Immature natural killer cell (primary cell): ENCODE measurements at places on chromosomes 2 and 18. TPM values are rescaled to one million over a fixed set of nuclear protein-coding genes. Genes with fewer than 3 reads are reported as not detected.

- no peak for DNase-seq
- no peaks in the 10 kb centered on the region for H3K4me1 ChIP-seq
- H3K4me3 ChIP-seq: no peak overlapping the region
These were observed 427.7 kb upstream of the HS6ST1 start for GRCh38 chr2:128746356-128746755.

GRCh38 chr2:169119851-169120250 is 50.5 kb downstream of the DHRS9 start:
- DNase-seq: no peak
- no peaks in the 10 kb centered on the region for H3K36me3 ChIP-seq
- H3K27ac ChIP-seq: no peak overlapping the region
- H3K4me1 ChIP-seq: no peaks in the 10 kb centered on the region

GRCh38 chr2:55839182-55839819 is 84.3 kb downstream of the EFEMP1 start:
- no peaks in the 10 kb centered on the region for H3K4me1 ChIP-seq
- H3K36me3 ChIP-seq: no peaks in the 10 kb centered on the region
- no peak overlapping the region for H3K4me3 ChIP-seq
- no peak overlapping the region for H3K27ac ChIP-seq
- peaks cover 2% of the 10 kb centered on the region for H3K27me3 ChIP-seq
- no peak for DNase-seq

DNA sequence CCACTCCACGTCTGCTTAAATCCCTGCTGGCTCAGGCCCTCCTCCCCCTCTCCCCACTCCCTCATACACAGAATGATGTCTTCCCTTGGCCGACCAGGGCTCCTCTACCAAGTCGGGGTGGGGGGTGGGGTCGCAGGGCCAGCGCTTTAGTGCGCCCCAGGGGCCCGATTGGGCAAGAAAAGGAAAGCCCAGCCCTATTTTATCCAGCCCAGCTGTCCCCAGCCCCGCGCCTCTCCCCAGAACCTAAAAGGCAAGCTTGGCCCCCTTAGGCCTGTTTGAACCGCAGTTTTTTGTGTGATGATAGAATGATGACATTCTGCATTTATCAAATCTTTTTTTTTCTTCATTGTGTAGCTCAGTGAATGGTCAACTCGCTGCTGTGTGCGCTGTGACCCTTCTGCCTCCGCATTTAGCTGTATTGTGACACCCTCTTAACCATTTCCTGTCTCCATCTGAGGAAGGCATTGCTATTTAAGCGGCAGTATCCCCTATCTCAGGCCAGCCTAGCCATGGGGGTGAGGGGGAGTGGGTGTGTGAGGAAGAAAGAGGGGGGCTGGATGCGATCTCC is 231.4 kb downstream of the HAUS1 start:
- peaks cover 69% of the 10 kb centered on the region for H3K4me1 ChIP-seq
- peak; percentile 71 for DNase-seq
- peak overlapping the region; percentile 97 for H3K4me3 ChIP-seq
- peaks cover 10% of the 10 kb centered on the region for H3K27me3 ChIP-seq

- no peak for DNase-seq
- no peak overlapping the region for H3K27ac ChIP-seq
- peaks cover 2% of the 10 kb centered on the region for H3K27me3 ChIP-seq
These were observed 288.9 kb upstream of the ETAA1 start for GRCh38 chr2:67108231-67108630.

DNA sequence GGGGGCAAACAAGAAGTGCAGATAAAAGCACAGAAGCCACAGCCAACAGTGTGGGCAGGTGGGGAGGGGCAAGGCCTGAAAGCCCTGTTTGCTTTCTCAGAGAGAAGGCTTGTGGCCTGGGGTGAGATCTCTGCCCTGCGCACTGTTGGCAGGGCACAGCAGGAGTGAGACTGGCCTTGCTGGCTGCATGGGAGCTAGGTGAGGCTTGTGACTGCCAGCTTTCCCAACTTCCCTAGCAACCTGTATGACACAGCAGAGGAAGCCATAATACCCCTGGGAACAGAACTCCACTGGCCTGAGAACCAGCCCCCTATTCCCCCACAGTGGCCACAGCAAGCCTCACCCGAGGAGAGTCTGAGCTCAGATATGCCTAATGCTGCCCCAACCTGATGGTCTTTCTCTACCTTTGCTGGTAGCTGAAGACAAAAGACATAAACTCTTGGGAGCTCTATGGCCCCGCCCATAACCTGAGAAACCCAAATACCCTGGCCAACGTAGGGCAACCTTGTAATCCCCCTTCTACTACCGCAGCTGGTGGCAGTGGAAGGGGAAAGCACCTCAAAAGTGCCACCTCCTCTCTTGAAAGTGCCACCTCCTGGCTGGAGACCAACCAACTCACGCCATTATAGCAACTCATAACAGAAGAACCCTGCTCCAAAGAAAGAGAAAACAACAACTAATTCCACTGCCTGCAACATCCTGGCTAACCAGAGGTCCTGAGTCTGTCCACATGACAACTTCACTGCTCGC is 44.4 kb downstream of the LCT start:
- peak overlapping the region; percentile 60 for H3K27ac ChIP-seq
- DNase-seq: peak; percentile 18
- H3K4me3 ChIP-seq: no peak overlapping the region
- H3K4me1 ChIP-seq: peaks cover 13% of the 10 kb centered on the region
- no peaks in the 10 kb centered on the region for H3K27me3 ChIP-seq

DNA sequence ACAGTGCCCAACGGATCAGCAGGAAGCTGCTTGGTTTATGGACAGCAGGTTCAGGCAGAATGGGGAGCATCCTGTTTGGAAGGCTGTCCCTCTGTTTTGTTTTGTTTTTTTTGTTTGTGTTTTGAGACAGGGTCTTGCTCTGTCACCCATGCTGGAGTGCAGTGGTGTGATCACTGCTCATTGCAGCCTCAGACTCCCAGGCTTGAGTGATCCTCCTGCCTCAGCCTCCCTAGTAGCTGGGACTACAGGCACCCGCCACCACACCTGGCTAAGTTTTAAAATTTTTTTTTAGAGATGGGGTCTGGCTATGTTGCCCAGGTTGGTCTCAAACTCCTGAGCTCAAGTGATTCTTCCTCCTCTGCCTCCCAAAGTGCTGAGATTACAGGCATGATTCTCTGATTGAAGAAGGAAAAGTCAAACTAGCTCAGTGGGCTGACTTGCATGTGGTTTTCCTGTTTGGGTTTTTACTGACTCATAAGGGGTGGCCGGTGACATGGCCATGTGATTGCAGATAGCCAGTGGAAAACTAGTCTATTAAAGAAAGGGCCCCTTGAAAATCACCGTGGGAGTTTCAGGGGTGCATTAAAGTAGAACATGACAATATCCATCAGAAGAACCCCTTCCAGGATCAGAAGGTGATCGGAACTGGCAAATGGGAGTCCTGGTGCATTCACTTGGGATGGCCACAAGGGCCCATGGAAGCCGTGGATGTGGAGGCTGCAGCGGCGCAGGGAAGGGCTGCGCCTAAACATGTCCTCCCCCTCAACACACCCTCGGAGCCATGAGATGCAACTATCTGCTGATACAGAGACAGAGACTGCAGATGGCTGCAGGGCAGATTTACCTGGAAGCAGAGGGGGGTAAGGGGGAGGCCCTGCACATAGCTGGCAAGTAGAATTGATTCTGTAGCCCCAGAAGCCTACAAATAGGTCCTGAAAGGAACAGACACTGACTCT is 26.5 kb downstream of the AQP12B start:
- peak; percentile 58 for DNase-seq
- peak overlapping the region; percentile 21 for H3K27ac ChIP-seq
- no peaks in the 10 kb centered on the region for H3K27me3 ChIP-seq
- H3K4me1 ChIP-seq: peaks cover 23% of the 10 kb centered on the region
- peak overlapping the region; percentile 62 for H3K4me3 ChIP-seq

DNA sequence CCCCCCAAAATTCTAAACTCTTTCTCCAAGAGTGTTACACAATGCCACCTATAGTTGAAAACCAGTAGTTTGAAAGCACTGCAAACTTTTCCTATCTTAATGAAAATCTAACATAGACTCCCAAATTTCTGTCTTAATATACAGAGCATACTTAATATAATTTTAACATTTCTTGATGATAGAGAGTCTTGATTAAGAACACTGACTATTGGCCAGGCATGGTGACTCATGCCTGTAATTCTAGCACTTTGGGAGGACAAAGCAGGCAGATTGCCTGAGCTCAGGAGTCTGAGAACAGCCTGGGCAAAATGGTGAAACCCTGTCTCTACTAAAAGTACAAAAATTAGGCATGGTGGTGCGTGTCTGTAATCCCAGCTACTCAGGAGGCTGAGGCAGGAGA is 34.2 kb downstream of the ASXL2 start:
- peaks cover 5% of the 10 kb centered on the region for H3K4me1 ChIP-seq
- no peak for DNase-seq
- no peaks in the 10 kb centered on the region for H3K27me3 ChIP-seq

- no peak for DNase-seq
- no peaks in the 10 kb centered on the region for H3K4me1 ChIP-seq
- H3K36me3 ChIP-seq: no peaks in the 10 kb centered on the region
- no peaks in the 10 kb centered on the region for H3K27me3 ChIP-seq
These were observed 505.9 kb downstream of the ERBB4 start for GRCh38 chr2:212032536-212033219.

GRCh38 chr2:19796035-19796695 is 105.6 kb downstream of the TTC32 start:
- peaks cover 5% of the 10 kb centered on the region for H3K27me3 ChIP-seq
- DNase-seq: no peak
- no peak overlapping the region for H3K27ac ChIP-seq
- no peak overlapping the region for H3K4me3 ChIP-seq

- no peak for DNase-seq
- H3K27me3 ChIP-seq: no peaks in the 10 kb centered on the region
- peak overlapping the region; percentile 16 for H3K27ac ChIP-seq
- H3K4me1 ChIP-seq: no peaks in the 10 kb centered on the region
- H3K4me3 ChIP-seq: no peak overlapping the region
These were observed 19.3 kb downstream of the CCT7 start for GRCh38 chr2:73253400-73253799.

DNA sequence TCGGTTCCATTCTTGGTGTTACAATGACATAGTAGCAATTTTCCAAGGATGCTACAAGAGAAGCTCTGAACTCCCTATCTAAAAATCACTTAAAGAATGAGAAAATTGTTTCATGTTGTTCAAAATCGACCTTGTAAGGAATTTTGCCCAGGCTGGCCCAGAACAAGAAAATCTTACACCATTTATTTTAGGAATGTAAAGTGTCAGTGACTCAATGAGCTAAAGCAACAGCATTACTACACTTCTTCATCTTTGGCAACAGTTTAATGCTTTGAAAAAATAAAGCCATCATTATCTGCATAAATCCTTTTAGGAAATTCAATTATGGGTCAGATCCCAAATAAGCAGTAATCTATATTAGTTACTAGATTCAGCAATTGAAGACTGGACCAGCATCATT is 38.6 kb downstream of the SLC25A12 start:
- H3K36me3 ChIP-seq: peaks cover 20% of the 10 kb centered on the region
- H3K4me3 ChIP-seq: no peak overlapping the region
- no peaks in the 10 kb centered on the region for H3K4me1 ChIP-seq
- H3K27me3 ChIP-seq: no peaks in the 10 kb centered on the region
- no peak overlapping the region for H3K27ac ChIP-seq

GRCh38 chr2:134292514-134292913 is 38.6 kb downstream of the MGAT5 start:
- no peak overlapping the region for H3K27ac ChIP-seq
- no peak for DNase-seq
- no peaks in the 10 kb centered on the region for H3K4me1 ChIP-seq
- H3K36me3 ChIP-seq: peaks cover 12% of the 10 kb centered on the region
- no peak overlapping the region for H3K4me3 ChIP-seq

DNA sequence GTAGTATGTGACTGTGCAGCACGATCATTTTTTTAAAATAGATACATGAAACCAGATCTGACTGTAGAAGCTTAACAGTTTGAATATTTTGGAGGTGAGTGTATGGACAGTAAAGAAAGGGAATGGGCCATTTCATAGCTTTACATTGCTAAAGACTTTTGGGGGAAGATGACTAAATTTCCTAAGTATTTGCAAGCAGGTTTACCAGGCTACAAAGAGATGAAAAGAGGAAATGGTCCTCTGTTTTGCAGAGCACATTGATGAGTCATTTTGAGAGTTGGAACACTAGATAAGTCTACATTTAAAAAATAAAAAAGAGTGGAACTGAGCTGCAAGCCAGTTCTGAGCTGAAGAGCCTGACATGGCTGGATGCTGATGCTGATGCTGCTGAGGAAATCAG is 115.7 kb upstream of the LRATD1 start:
- H3K27me3 ChIP-seq: peaks cover 2% of the 10 kb centered on the region
- no peak overlapping the region for H3K4me3 ChIP-seq
- H3K27ac ChIP-seq: no peak overlapping the region
- DNase-seq: no peak

- no peaks in the 10 kb centered on the region for H3K4me1 ChIP-seq
- DNase-seq: no peak
- H3K27ac ChIP-seq: no peak overlapping the region
- H3K36me3 ChIP-seq: no peaks in the 10 kb centered on the region
These were observed 192.2 kb downstream of the PLCL1 start for GRCh38 chr2:197996583-197996982.

The UNC80 gene
- not detected for polyA plus RNA-seq

The ZNF24 gene
- 76.7 TPM for polyA plus RNA-seq

The TBC1D8 gene
- 0.64 TPM for polyA plus RNA-seq

The TSPYL6 gene
- polyA plus RNA-seq: not detected

The TBR1 gene
- polyA plus RNA-seq: not detected

The NCK2 gene
- 10.7 TPM for polyA plus RNA-seq
